ENCODE measurements at places on chromosomes 16 and 17.

DNA sequence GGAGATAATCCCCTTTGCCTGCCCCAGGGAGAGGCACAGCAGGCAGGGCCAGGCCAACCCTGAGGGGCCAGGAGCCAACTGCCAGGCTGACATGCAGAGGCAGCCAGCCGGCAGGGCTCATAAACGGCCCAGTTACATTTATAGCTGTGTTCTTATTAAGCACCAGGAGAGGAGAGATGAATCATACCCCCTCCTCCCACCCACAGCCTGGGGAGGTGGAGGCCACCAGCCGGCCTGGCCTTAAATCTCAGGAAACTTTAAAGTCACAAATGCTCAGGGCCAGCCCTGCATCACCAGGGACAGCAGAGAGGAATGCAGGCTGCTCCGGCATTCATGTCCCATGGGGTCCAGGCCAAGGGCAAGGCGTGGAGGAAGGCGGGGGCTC is 177.2 kb downstream of the TMEM132E start:
- no peak for DNase-seq

- DNase-seq = no peak
Measured at GRCh38 chr17:5560361-5560988, 23.8 kb downstream of the NLRP1 start.

DNA sequence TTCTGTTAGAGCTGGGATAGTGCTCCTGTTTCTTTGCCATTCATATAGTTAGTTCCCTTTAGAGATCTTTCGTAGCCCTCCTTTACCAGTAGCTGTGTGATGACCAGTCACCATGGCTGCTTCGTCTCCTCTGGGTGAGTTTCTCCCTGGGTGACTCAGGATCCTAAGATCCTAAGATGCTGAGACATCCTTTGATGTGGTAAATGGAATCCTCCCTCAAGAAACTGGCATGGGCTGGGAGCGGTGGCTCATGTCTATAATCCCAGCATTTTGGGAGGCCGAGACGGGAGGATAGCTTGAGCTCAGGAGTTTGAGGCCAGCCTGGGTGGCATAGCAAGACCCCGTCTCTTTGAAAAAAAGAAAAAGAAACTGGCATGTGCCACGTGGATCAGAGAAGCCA is 5.9 kb downstream of the PHAF1 start:
- DNase-seq = no peak

- no peak for DNase-seq
Measured at GRCh38 chr17:66777689-66778225, 57.2 kb upstream of the CACNG5 start.

DNA sequence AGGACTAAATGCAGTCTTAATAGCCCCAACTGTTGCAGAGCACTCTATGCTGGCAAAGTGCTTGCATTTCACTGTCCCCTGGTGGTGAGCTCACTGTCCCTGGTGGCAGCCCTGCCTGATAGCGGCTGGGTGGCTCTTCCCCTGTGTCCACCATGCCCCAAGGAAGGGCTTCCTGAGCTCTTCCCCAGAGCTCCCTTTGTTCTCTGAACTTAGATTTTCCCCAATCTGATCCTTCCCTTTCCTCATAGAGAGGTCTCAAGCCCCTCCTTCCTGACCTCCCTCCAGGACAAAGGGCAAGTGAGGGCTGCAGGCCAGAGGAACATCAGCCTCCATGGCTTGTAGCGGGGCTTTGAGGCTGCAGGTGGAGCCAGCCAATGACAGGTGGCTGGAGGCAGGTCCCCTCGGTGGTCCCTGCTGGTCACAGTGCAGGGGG is 17.0 kb downstream of the BEAN1 start:
- DNase-seq = no peak

GRCh38 chr16:47881574-47881973 is 274.2 kb downstream of the ABCC12 start:
- DNase-seq = no peak

DNA sequence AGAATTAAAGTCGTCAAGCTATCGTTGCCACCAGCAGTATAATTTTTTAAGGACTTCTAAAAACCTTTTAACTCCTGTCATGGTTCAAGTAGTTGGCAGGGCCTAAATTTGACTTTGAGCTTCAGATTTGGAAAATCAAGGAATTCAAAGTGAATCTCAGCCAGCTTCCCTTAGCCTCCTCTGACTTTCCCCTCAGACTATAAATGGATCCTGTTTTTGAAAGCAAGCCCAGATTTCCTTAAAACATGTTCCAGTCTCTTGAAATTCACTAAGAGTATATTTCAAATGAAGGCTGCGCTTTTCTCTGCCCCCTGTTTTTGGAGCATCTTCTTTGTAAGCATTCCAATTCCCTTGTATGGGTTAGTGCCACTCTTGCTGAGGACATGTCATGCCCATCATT is 101.8 kb upstream of the CDH8 start:
- no peak for DNase-seq

GRCh38 chr16:67406111-67406971 is 9.9 kb downstream of the ZDHHC1 start:
- DNase-seq = no peak

- no peak for DNase-seq
Measured at GRCh38 chr17:44830359-44831288, 537 bp upstream of the GJC1 start.

DNA sequence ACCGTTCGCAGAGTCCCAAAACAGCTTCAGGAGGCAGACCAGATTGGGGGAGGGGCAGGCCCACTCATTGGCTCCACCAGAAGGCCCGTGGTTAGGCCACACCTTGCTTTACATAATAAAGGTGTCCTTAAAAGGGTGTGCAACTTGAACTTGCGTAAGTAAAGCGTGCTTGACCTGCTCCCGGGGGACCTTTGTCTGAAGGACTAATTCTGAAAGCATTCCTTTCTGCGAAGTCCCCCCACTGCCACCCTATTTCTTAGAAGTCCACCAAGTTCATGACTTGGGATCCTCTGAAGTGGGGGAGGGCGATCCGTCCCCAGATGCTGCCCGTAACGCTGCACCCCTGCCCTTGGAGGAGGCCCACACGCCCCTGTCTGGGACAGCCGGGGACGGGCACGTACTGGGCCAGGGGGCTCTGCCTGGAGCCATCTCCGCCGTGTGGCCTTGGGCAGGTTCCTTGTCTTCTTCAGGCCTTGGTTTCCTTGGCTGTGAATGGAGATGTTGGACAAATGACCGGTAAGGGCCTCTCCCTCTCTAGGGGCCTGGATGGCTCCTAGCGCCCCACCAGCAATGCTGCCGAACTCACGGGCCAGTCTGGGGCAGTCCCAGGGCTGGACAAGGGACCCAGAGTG is 823 bp upstream of the ZNF469 start:
- no peak for DNase-seq

DNA sequence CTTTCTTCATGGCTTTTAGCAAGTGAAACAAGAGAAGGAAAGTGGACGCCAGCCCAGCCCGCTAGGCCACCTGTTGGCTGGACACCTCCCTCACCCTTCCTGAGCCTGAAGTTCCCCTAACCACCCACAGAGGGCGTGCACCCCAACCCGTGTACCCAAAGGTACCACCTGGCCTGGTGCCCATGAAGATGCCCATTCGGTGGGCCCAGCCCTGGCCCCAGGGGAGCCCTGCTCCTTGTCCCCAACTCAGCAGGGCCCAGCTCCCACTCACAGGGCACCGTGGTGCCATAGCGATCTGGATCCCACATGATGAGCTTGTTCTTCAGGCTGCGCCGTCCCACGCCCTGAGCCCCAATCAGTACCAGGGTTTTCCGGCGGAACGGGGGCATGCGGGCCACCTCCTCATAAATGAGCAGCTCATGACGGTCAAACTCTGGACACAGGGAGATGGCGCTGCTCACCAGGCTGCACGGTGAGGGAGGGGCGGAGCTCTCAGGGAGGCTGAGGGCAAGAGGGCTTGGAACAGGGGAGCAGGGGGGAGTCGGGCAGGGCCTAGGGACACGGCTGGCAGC is 26.8 kb downstream of the MPP2 start:
- peak; percentile 24 for DNase-seq

DNA sequence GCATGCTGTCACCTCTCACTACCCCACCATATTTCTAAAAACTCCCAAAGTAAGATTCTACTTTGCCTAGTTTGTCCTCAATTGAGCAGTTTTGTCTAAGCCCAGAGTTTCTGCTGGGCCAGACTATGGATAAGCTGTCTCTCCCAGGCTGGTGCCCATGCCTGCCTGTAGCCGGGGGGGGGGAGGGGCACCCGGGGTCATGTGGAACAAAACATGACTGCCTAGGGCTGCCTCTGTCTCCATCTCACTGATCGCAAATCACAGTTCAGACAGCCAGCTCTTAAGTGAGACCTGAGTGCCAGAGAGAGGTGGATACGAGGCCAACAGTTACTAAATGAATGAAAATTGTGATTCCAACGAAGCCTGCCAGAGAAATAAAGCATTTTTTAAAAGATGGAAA is 78.8 kb upstream of the RPRML start:
- DNase-seq = no peak

DNA sequence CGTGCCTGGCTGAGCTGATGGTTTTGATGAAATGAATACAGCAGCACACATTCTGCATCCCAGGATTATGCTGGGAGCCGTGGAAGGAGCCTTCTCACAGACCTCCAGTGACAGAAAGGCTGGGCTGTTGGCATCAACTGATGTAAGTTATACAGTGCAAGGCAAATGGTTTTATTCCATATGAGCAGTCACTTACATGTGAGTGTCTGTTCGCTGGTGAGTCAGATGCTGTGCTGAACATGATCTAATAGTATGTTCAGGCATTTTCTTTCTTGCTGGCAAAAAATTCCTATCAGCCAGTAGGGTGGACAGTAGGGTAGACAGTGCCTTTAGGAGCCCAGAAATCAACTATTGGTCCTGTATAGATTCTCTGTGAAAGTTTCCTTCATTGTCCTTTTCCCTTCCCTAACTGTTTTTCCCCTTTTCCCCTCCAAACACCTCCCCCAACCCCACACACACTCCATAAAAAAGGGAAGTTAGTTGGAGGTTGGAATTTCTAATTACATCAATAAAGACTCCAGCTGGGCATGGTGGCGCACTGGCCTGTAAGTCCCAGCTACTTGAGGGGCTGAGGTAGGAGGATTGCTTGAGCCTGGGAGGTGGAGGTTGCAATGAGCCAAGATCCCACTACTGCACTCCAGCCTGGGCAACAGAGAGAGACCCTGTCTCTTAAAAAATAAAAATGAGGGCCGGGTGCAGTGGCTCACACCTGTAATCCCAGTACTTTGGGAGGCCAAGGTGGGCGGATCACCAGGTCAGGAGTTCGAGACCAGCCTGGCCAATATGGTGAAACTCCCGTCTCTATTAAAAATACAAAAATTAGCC is 36.2 kb downstream of the LDHD start:
- no peak for DNase-seq

DNA sequence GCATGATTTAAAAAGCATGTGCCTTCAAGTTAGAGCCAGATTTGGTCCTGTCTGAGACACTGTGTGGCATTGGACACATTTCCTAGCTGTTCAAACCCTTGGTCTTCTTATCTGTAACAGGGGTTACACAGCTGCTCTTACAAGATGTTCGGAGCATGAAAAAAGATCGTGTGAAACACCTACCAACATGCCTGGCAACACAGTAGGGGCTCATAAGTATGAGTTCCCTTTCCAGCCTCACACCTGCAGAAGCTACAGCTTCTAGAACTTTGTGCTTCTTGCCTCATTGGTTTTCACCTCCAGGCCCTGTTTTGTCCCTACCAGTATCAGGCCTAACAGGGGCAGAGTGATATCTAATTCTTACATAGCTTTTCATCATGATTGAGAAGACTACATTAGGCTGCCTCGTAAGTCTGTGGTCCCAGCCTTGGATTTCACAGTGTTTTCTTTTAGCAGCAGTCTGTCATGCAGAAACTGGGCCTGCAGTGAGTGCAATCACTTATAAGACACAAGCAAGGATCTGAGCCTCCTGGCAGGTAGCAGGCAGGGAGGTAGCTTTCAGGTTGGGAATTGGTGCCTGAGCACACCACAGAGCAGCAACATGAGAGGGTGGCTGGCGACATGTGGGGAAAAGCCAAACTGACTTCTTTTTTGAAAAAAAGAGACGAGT is 78.8 kb downstream of the CCDC182 start:
- DNase-seq = no peak

- DNase-seq = no peak
Measured at GRCh38 chr17:29256735-29257466, 10.2 kb downstream of the CRYBA1 start.

DNA sequence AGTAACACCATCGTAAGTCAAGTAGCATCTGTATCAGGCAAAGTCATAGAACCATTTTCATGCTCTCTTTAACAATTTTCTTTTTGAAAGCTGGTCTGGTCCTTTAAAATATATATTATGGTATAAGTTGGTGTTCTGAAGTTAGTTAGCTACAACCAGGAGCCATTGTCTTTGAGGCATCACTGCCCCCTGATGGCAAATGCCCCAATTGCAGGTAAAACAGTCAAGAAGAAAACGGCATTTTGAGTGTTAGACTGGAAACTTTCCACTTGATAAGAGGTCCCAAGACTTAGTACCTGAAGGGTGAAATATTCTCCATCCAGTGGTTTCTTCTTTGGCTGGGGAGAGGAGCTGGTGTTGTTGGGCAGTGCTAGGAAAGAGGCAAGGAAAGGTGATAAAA is 14.1 kb downstream of the TP53 start:
- no peak for DNase-seq

DNA sequence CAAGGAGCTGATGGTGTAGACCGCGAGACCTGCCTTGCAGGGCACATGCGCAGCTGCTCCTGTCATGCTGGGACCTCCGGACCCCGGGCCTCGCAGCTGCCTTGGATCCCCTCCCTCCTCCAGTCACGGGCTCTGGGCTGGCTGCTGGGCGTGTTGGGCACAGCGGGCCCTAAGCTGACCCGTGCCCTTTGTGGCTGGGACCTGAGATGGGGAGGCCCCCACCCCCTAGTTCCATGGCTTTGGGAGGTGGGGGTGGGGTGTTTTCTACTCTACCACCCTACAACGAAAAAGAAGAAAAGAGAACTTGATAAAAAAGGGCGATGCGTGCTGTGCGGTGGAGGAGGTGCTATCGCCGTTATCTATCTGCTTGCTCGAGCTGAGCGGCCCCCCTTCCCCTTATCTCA is 14.5 kb downstream of the ZFPM1 start:
- DNase-seq = no peak

GRCh38 chr17:27531469-27531961 is 75.3 kb downstream of the KSR1 start:
- DNase-seq = no peak

DNA sequence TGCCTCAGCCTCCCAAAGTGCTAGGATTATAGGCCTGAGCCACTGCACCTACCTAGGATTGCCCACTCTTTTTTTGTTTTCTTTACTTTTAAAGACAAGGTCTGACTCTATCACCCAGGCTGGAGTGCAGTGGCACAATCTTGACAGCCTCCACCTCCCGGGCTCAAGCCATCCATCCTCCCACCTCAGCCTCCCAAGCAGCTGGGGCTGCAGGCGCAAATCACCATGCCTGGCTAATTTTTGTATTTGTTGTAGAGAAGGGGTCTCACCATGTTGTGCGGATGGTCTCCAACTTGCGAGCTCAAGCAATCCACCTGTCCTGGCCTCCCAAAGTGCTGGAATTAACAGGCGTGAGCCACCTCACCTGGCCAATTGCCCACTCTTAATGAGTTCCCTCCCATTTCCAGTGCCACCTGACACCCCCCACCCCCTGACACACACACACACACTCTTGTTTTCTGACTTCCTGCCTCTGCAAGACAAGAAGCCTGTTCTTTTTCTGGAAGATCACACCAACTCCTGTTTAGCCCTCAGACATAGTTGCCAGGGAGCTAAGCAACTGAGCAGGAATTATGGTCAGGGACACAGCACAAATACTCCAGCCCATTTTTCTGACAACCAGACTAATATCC is 2.6 kb downstream of the OVCA2 start:
- DNase-seq = no peak

- DNase-seq = no peak
Measured at GRCh38 chr16:11139326-11140097, 116.5 kb downstream of the SOCS1 start.

Measured in activated T-helper 1 cell treated with anti-CD3 and anti-CD28 coated beads, Interleukin-2, amount 50 U/mL, for 16 hours (primary cell).